ENCODE measurements at places on chromosomes 2 and 18. TPM values are rescaled to one million over a fixed set of nuclear protein-coding genes. Genes with fewer than 3 reads are reported as not detected.

The SLC35F6 gene
- total RNA-seq: 16.0 TPM

The MYO3B gene
- total RNA-seq: not detected

- DNase-seq: no peak
These were observed 38.8 kb downstream of the CABYR start for GRCh38 chr18:24177499-24178133.

DNA sequence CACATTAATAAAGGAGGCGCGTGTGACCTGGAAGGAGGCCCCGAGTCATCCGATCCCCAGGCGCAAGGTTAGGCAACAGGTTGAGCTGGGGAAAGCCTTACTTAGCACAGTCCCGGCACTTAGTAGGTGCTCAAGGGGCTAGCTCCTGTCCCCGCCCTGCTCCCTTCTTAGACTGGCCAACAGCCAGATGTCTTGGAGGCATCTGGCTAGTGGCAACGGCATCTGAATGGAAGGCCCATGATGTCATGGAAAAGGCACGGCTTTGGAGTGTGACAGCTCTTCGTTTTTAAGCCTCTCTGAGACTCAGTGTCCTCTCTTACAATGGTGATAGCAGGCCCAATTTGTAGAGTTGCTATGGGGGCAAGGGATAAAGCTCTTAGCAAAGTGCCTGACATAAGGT is 258.3 kb downstream of the CYRIA start:
- DNase-seq: no peak

- DNase-seq: no peak
These were observed 8.3 kb downstream of the KCNE4 start for GRCh38 chr2:223060201-223060825.

GRCh38 chr18:49612515-49613033 is 50.7 kb downstream of the LIPG start:
- no peak for DNase-seq

The PLB1 gene
- 2.7 TPM for total RNA-seq

The ANO7 gene
- 0.16 TPM for total RNA-seq

DNA sequence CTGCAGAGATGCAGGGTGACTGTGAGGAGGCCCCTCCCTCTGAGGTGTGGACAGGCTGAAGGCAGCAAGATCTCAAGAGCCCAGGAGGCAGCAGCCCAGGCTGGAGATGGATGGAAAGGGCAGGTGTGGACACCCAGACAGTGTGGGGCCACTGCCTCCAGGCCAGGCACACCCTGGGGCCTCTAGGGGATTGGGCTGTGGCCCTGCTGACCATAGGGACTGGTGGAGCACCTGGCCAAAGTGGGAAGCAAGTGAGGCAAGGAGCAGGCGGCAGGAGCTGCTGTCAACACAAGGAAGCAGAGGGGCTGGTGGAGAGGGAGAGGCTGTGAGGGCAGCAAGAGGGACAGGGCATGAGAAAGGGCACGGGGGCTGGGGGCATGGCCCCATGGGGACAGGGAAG is 10.8 kb downstream of the SNED1 start:
- DNase-seq: no peak

GRCh38 chr2:134023854-134024253 is 230.0 kb upstream of the MGAT5 start:
- no peak for DNase-seq

DNA sequence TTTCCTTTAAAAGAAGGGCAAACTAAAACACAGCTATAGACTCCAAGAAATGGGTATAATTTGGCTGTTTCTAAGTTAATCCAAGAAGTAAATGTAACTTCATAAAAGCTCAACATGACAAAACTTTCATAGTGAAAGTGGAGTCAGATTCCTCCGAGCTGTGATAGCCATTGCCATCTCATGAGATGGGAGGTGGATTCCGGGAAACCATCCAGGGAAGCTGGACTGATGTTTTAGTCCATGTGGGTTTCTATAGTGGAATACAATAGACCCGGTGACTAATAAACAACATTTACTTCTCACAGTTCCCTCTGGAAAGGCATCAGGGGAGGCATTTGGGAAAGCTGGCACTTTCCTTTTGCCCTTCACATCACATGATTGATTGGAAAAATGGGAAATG is 10.0 kb upstream of the LAPTM4A start:
- DNase-seq: no peak

The KCMF1 gene
- total RNA-seq: 63.6 TPM

- peak; percentile 44 for DNase-seq
These were observed 17.2 kb downstream of the IFIH1 start for GRCh38 chr2:162301151-162301804.

The COLEC11 gene
- total RNA-seq: not detected

Data from T-helper 17 cell (primary cell).